Hematopoietic multipotent progenitor cell treated with erythropoietin and hydrocortisone succinate and interleukin-3 and kit ligand, for 4 days (in vitro differentiated cells): ENCODE measurements at places on chromosomes 5 and 9.

DNA sequence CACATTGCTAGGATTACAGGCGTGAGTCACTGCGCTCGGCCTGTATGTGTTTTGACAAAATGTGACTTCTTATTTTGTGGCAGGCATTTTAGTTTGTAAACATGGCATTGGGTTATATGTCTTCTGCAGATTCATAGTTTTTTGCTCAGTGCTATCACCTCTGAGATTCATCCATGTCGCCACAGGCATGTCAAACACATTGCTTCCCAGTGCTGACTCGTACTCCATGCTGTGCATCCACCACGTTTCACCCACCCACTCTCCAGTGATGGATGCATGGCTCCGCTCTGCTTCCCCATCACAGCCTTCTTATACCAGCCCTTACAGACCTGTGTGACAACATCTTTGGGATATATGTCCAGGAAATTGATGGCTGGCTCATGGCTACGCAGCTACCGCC, 158.8 kb downstream of the GAS1 start:
- DNase-seq, result no peak

GRCh38 chr9:110801426-110801825, 132.8 kb downstream of the MUSK start:
- peak; percentile 46 for DNase-seq

GRCh38 chr5:125582352-125582751, 835.9 kb upstream of the ZNF608 start:
- DNase-seq, result no peak

GRCh38 chr9:127847178-127847510, 7.3 kb downstream of the ENG start:
- DNase-seq, result no peak

- DNase-seq, result no peak
Measured at GRCh38 chr9:135255841-135256580, 168.5 kb downstream of the OLFM1 start.

DNA sequence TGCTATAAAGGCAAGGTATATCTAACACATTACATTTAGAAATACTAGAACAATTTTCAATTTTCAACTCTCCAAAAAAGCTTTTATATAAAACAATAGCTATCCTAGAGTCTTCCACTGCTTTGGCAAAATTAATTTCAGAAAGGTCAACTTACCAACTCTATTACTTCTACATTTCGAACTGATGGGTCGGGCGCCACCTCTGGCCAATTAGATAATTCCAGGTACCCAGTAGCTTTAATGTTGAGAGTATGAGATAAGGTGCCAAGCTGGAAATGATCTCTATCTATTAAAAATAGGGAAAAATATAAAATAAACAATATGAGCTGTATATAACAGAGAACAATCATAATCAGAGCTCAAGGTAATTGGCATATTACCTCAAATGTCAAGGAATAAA, 166.6 kb downstream of the AP3B1 start:
- DNase-seq, result peak; percentile 22

DNA sequence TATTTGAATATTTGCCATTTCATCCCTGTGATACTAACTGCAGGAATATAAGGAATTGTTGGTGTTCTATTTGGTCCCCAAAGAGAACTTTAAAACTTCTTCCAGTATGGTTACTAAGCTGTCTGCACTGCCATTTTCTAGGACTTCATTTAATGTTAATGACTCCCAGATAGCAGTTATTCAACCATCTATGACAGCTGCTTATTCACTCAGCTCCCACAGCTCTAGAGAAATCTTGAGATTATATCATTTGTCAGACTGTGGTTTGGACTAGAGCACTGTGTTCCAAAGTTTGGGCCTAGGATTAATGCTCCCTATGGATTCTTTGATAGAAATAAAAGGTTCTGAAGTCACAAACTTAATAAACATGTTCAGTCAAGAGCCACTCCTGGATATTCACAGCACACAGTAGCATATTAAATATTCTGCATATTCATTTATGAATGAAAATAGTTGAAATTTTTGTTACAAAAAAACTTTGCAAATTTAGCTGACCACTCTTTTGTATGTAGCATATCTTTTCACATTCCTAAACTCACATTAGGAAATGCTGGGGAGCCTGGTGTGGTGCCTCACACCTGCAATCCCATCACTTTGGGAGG, 173.7 kb downstream of the NFIB start:
- DNase-seq, result no peak

DNA sequence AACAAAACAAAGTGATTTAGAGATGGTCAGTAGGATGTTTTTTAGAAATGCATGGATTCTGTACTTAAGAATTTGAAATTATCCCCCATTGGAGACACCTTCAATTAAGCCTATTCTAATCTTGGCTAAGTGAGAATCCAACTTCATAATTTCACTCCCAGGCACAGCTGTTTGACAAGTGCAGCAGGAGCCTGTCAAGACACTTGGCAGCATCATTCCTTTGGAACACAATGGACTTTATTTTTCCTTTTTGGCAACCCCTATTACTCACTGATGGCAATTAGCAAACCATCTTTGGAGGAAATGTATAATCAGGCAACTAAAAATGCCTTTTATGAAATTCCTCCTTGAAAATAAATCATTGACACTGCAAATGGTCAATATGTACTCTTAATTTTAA, 194.7 kb downstream of the GLIS3 start:
- no peak for DNase-seq

- no peak for DNase-seq
Measured at GRCh38 chr5:158552241-158552640, 547.5 kb downstream of the EBF1 start.

DNA sequence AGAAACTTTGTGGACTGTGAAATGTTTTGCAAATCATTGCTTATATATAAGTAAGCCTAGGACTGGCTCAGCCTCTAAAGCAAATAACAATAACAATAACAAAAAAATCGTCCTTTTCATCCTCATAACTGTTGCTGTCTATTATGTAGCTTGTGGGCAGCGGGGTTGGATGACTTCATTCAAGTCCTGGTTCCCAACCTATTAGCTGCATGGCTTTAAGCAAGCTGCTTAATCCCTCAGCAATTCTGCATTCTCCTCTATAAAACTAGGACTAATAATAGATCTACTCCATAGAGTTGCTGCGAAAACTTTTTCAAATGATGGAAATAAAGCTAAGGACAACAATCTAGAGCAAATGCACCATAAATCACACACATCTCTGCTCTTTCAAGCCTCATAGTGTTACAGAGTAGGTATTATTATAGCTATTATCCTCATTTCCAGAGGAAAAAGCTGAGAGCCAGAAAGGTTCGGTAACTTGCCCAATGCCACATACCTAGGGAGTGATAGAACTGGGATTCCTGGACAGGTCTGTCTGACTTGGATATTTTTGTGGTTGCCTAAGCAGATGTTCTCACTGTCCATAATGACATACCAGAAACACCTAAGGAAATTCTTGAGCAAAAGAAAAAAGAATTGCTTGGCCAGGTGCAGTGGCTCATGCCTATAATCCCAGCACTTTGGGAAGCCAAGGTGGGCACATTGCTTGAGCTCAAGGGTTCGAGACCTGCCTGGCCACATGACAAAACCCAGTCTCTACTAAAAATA, 98.8 kb upstream of the ADRA1B start:
- DNase-seq, result no peak

DNA sequence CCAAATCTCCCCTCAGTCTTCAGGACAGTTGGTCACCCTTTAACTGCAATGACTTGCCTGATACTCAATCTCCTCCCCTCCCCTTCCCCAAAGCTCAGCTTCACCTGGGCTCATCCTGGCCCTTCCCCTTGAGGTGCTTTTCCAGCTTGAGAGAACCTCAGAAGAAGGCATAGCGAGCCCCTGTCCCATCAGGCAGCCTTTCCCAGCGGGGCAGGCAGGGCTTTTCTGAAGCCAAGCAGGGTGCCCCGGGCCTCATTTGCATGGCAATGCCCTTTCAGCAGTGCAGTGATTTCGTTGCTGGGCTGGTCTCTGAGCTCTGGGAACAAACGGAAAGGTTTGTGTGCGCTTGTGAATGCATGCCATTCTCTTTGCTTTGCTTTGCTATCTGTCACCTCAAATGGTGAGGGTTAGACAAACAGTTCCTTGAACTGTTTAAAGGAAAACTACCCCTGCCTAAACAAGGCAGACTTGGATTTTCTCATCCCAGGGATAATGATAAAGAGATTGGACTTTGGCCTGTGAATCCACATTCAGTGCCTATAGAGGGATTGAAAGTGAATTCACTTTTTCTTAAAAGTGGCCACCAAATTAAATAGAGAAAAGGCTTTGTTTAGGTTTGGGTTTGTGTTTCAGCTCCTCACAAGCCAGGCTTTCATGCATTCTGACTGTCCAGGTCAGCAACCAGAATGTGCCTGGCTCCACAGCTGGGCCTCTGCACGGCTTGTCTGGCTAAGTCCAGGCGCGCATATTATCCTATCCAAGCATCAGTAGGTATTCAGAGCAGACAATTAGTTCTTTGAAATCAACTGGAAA, 165.3 kb downstream of the ZNF608 start:
- no peak for DNase-seq

- DNase-seq, result no peak
Measured at GRCh38 chr5:979100-979817, 29.3 kb upstream of the NKD2 start.

DNA sequence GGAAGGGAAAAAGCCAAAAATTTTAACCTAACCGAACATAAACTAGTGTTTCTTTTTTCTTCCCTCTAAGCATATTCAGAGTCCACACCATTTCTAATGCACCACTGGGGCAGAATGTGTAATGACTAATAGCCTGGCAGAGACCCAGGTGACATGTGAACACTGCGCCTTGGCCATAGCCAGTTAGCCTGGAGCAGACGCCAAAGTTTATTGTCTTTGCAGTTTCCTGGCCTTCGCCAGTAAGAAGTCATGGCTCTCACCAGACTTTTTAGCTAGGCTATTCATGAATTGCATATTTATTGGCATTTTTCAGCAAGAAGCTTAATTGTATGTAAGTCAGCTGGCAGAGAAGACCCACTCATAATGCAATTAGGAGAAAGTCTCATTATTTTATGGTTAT, 182.8 kb upstream of the SLC27A6 start:
- no peak for DNase-seq

GRCh38 chr9:78213712-78214111, 22.2 kb upstream of the CEP78 start:
- peak; percentile 72 for DNase-seq

DNA sequence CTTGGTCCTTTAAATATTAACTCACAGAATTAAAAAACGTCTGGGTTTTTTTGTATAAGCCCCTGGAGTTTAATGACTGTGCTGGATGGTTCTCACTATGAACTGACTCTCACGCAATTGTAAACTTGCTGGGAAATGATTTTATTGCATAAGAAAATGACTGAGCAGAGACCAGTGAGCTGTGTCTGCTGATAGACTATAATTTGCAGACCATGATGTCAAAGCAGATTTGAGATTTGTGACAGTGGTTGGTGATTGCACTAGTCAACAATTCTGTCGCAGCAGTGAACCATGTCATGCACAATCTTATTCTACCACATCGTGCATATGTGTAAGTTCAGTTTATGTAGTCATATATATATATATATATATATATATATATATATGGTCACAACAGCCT, 85.7 kb upstream of the C9orf72 start:
- DNase-seq, result no peak

DNA sequence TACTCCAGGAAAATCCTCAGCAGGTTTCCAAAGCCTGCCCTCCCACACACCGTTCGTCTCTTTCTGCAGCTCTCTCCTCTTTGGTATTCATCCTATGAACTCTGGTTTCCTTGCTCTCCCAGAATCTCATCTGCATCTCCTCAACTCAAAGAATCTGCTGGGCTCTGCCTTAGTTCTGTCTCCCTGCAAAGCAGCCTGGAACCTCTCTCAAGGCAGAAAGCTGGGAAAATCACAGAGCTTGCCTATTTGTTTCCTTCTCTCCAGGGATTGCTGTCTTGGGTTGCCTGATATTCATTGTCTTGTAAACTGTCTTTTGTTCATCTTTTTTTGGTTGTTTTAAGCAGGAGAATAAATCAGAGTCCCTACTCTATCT, 5.3 kb upstream of the ERAP2 start:
- DNase-seq, result no peak

GRCh38 chr9:113715086-113715485, 161.0 kb upstream of the ZNF618 start:
- no peak for DNase-seq

GRCh38 chr9:133950629-133951111, 41.5 kb downstream of the VAV2 start:
- DNase-seq, result no peak

- DNase-seq, result no peak
Measured at GRCh38 chr5:77427998-77428397, 64.1 kb downstream of the WDR41 start.

DNA sequence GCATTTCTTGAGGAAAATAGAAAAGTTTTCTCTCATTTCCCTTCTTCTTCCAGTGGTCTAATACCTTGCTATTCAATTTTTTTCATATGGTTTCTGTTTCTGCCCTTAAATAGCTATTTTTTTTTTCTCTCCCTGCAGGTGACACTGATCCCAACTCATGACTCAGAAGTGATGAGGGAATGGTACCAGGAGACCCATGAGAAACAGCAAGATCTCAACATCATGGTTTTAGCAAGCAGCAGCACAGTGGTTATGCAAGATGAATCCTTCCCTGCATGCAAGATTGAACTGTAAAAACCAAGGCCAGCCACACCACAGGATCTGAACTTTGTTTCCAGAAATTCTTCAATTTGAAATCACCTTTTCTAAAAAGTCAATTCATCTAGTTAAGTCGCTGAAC, 97.7 kb downstream of the MAP1B start:
- no peak for DNase-seq

- peak; percentile 88 for DNase-seq
Measured at GRCh38 chr9:86230858-86231257, 28.6 kb downstream of the C9orf153 start.

- no peak for DNase-seq
Measured at GRCh38 chr5:10432059-10433008, 9.3 kb upstream of the ROPN1L start.

DNA sequence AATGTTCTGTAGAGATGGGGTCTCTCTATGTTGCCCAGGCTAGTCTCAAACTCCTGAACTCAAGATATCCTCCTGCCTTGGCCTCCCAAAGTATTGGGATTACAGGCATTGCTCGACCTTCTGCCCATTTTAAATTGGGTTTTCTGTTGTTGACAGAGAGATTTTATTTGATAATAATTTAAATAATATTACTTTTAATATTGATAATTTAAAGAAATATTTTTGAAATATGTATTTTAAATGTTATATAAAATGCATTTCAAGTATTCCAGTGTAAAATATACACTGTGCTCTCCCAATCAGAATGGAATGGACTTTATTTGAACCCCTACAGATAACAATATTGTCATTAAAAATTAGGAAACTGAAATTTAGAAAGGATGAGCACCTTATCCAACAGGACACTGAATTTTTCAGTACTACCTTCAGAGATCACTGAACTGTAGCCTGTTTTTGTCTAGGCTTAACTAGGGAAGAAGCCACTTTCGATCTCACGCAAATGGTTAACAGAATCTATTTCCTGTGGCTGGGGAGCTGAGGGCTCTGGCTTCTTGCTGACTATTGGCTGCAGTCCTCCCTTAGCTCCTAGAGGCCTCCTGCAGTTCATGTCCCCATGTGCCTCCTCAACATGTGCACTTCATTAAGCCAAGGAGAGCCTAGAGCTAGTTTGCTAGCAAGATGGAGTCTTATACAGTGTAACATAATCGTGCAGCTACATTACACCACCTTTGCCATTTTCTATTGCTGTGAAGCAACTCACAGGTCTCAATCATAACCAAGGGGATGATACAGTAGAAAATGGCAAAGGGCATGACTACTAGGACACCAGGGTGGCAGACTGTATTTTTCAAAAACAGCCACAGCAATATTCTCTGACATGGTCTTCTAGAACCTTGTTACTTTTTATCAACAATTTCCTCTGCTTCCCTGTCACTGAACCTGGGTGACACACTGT, 150.0 kb downstream of the CDC42SE2 start:
- peak; percentile 57 for DNase-seq
